ENCODE measurements at places on chromosomes 4 and X. TPM values are rescaled to one million over a fixed set of nuclear protein-coding genes. Genes with fewer than 3 reads are reported as not detected.
A peak's percentile ranks its signal among the peaks of the same experiment; 100 is the strongest.

Gene SORBS2
- 3.1 TPM for polyA plus RNA-seq

Gene SMIM10L2A
- polyA plus RNA-seq = 0.15 TPM

Gene MXRA5
- 7.9 TPM for polyA plus RNA-seq

Gene CTSO
- 3.3 TPM for polyA plus RNA-seq

Gene FATE1
- polyA plus RNA-seq = not detected

- no peak for DNase-seq
- no peaks in the 10 kb centered on the region for H3K4me1 ChIP-seq
- H3K27me3 ChIP-seq = no peaks in the 10 kb centered on the region
- no peak overlapping the region for H3K27ac ChIP-seq
These were observed 200.6 kb upstream of the GATB start for GRCh38 chr4:151961456-151961855.

GRCh38 chr4:129908117-129908516 lies 812.2 kb downstream of the C4orf33 start:
- H3K4me3 ChIP-seq = no peak overlapping the region
- no peak overlapping the region for H3K27ac ChIP-seq
- no peak for DNase-seq
- H3K27me3 ChIP-seq = no peaks in the 10 kb centered on the region
- no peaks in the 10 kb centered on the region for H3K36me3 ChIP-seq

DNA sequence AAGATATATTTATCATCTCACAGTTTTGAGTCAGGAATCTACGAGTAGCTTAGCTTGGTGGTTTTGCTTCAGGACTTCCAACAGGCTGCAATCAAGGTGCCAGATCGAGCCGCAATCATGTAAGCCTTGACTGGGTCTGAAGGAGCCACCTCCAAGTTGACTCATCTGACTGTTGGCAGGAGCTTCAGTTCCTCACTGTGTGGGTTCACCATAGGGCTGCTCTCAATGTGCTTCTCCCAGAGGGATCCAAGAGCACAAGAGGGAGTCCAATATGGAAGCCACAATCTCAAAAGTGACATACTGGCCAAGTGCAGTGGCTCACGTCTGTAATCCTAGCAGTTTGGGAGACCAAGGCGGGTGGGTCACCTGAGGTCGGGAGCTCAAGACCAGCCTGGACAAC lies 26.5 kb downstream of the DCHS2 start:
- H3K27me3 ChIP-seq = no peaks in the 10 kb centered on the region
- no peak for DNase-seq
- no peaks in the 10 kb centered on the region for H3K36me3 ChIP-seq
- no peak overlapping the region for H3K4me3 ChIP-seq

GRCh38 chr4:56320293-56320692 lies 67.0 kb downstream of the AASDH start:
- H3K27ac ChIP-seq = no peak overlapping the region
- H3K27me3 ChIP-seq = no peaks in the 10 kb centered on the region
- no peaks in the 10 kb centered on the region for H3K4me1 ChIP-seq

DNA sequence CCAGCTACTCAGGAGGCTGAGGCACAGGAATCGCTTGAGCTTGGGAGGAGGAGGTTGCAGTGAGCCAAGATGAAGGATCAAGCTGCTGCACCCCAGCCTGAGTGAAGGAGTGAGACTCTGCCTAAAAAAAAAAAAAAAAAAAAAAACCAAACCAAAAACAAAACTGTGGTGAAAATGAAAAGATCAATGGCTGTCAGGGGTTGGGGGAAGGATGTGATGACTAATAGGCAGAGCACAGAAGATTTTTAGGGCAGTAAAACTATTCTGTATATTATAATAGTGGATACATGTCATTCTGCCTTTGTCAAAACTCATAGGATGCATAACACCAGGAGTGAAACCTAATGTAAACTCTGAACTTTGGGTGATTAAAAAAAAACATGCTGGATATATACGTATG lies 69.9 kb upstream of the ELOVL6 start:
- no peak for DNase-seq
- no peak overlapping the region for H3K27ac ChIP-seq
- no peaks in the 10 kb centered on the region for H3K27me3 ChIP-seq
- H3K36me3 ChIP-seq = no peaks in the 10 kb centered on the region
- no peak overlapping the region for H3K4me3 ChIP-seq

DNA sequence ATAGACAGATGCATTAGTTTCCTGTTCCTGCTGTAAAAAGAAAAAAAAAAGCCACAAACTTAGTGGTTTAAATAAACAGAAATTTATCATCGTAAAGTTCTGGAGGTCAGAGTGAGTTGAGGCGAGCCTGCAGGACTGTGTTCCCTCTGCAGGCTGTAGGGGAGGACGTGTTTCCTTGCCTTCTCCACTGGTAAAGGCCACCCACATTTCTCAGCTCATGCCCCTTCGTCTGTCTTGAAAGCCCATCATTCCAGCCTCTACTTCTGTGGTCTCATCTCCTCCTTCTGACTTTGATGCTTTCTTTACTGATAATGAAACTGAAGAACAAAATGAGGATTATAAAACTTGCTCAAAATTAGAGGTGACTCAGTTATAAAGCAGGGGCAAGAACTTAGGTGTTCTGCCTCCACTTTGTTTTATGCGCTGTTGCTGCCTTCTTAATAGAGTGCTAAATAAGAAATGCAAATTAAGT lies 143.0 kb downstream of the STIM2 start:
- no peak overlapping the region for H3K4me3 ChIP-seq
- peaks cover 36% of the 10 kb centered on the region for H3K4me1 ChIP-seq
- no peaks in the 10 kb centered on the region for H3K27me3 ChIP-seq
- H3K36me3 ChIP-seq = peaks cover 2% of the 10 kb centered on the region

DNA sequence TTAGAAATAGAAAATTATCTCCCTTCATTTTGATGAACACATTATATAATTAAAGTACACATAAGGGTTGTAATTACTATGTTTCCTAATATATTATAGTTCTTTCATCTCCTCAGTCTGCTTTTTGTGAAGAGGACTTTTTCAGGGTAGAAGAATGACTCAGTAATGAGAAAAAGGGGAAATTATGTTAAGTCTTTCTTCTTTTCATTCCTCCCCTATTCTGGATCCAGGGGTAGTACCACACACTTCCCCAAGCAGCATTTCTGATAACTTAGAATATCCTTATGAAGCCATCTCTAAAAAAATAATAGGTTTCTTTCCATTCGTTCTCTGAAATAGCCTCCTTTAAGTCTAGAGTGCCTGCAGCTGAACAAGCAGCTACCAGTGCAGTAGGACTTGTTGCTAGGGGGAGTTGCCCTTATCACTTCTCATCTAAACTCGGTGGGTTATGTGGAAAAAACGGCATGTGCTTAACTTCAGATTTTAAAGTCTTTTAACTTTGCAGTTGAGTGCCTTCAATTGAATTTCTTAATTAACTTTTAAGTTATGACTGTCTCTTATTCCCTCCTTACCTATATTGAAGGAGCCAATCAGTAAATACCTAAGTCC lies 184.8 kb downstream of the ARHGAP24 start:
- H3K27me3 ChIP-seq = no peaks in the 10 kb centered on the region
- no peak overlapping the region for H3K4me3 ChIP-seq
- DNase-seq = no peak
- no peak overlapping the region for H3K27ac ChIP-seq

DNA sequence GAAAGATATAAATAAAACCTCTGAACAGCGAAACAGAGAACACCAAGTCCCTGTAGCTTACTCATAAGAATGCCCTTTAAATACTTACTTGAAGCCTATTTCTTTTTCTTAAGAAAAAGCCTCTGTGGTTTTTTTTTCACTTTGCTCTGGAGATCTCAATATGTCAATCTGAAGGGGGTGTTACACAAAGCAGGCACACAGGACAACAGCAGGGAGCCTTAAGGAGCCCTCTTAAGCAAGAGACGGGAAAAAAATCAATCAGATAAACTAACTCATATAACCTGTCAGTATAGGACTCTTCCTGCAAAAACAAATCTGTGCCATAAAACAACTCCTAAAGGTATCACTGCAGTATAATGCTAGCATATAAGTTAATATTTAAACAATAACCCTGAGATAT lies 611.1 kb upstream of the ATOH1 start:
- DNase-seq = no peak
- H3K27ac ChIP-seq = no peak overlapping the region
- no peaks in the 10 kb centered on the region for H3K27me3 ChIP-seq
- H3K4me3 ChIP-seq = no peak overlapping the region

GRCh38 chrX:66728818-66729271 lies 90.0 kb upstream of the EDA2R start:
- DNase-seq = peak; percentile 35
- no peaks in the 10 kb centered on the region for H3K27me3 ChIP-seq
- H3K27ac ChIP-seq = no peak overlapping the region
- peak overlapping the region; percentile 52 for H3K4me3 ChIP-seq
- H3K36me3 ChIP-seq = no peaks in the 10 kb centered on the region

DNA sequence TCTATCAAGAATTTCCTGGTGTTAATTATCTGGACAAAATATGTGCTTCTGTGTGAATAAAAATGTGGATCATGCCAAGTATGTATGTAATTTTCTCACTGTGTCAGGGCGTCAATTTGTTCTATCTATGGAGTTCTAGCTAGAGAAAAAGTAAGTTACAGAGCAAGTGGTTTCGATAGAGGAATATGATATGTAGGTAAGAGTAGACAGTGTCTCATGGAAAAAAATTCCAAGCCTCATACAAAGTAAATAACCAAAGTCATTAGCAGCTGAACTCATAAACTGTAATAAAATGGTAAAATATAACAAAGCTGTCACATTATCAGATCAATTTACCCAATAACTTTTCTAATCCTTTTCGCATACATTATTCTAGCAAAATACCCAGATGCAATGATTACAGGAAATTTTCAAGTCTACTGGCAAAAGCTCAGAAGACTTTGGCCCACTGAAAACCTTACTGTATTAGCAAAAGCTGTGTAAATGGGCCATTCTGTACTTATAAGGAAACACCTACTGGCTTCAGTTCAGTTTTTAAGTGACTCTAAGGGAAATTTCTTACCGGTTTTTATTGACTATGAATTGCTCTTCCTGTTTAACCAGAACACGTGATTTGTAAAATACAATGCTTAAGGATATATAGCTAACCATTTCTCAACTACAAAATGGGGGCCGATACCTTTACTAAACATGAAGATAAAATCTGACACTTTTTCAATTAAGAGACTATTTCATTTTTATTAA lies 121.0 kb upstream of the ARSJ start:
- no peak for DNase-seq
- H3K4me1 ChIP-seq = peaks cover 14% of the 10 kb centered on the region
- no peaks in the 10 kb centered on the region for H3K36me3 ChIP-seq
- H3K27me3 ChIP-seq = no peaks in the 10 kb centered on the region

- no peak overlapping the region for H3K27ac ChIP-seq
- no peaks in the 10 kb centered on the region for H3K27me3 ChIP-seq
- H3K4me3 ChIP-seq = no peak overlapping the region
- DNase-seq = no peak
These were observed 13.1 kb downstream of the ACSL1 start for GRCh38 chr4:184812651-184813181.

- H3K27ac ChIP-seq = no peak overlapping the region
- H3K36me3 ChIP-seq = no peaks in the 10 kb centered on the region
- peaks cover 13% of the 10 kb centered on the region for H3K4me1 ChIP-seq
- no peak overlapping the region for H3K4me3 ChIP-seq
- H3K27me3 ChIP-seq = 0 out of 2 replicates have a peak, but pooled peaks cover 4% of the 10 kb centered on the region
These were observed 18.0 kb downstream of the STARD8 start for GRCh38 chrX:68665502-68665901.

DNA sequence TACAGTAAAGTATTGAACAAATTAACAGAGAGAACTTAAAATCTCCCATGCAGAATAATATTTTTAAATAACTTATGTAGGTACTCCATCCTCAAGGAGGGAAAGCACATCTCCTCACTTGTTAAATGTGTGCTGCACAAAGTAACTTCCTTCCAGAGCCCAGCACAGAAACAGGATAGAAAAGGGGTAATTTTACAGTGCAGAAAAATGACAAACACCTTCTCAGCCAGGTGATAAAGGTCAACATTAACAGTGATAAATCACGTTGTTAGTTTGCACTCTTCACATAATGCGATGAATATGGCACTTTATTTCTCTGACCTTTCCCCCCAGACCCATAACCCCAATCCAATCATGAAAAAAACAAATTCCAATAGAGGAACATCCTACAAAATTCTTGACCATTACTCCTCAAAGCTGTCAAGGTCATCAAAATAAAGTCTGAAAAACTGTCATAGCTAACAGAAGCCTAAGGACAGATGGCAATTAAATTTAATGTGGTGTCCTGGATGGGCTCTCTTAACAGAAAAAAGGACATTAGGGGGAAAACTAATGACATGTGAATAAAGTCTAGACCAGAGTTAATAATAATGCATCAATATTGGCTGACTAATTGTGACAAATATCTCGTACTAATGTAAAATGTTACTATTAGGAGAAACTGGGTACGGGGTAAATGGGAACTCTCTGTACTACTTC lies 547.4 kb upstream of the AGA start:
- DNase-seq = no peak
- no peaks in the 10 kb centered on the region for H3K36me3 ChIP-seq
- no peak overlapping the region for H3K27ac ChIP-seq
